Inflammatory macrophage treated with lipopolysaccharide for 1 hour (primary cell): ENCODE measurements at places on chromosomes 3 and 15.

GRCh38 chr3:13133471-13133981 is 60.3 kb upstream of the IQSEC1 start:
- DNase-seq: no peak

DNA sequence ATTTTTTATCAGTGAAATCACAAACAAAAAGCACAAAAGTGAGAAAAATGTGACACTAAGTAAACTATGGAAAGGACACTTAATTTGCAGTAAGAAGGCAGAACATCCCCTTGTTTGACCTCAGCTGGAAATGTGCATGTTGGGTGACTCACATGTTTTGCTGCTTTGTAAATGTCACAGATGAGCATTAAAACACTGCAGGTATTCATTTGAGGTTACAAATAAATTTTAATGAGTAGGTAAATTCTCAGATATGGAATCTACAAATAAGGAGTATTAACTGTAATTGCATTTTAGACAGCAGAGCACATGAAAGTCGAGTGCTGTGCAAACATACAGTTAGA is 20.3 kb downstream of the CHMP2B start:
- no peak for DNase-seq

DNA sequence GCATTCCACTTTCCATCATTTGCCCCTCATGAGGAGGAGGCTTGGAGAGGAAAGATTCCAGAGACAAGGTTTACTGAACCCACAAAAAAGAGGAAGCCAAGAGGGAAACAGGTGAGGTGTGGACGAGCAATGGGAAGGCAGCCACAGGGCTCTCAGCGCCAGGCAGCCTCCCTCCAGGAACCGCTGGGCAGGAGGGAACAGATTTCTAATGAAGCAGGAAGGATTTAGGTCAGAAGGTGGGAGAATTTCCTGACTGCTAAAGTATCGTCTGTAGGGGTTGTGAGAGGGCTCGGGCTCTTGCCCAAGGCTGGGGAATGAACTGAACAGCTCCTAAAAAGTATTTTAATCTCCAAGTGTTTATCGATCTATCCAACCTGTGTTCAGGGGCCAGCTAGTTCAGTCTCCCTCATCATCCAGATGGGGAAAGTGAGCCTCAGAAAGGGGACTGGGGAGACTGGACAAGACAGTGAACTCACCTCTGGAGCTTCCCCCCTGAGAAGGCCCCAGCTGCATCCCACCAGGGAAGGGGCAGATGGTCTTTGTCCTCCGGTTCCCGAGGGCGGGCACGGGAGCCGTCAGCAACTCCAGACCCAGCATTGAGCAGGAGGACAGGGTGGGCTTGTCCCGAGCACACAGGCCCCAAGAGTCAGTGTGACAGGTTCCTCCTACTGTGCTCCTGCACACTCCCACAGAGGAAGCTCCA is 10.5 kb downstream of the LOXL1 start:
- no peak for DNase-seq

GRCh38 chr3:64311424-64312061 is 86.3 kb upstream of the PRICKLE2 start:
- no peak for DNase-seq

DNA sequence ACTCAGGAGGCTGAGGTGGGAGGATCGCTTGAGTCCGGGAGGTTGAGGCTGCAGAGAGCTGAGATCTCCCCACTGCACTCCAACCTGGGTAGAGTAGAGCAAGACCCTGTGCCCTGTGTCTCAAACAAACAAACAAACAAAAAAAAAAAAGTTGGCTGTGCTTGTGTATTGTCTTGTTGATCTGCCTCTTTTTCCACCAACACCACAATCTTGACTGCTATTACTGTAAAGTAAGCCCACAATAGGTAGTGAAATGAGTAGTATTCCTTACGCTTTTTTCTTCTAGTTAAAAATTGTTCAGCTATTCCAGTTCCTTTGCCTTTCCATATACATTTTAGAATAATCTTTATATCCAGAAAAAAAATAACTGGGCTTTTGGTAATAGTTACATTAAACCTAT is 35.5 kb downstream of the PTH1R start:
- DNase-seq: no peak

DNA sequence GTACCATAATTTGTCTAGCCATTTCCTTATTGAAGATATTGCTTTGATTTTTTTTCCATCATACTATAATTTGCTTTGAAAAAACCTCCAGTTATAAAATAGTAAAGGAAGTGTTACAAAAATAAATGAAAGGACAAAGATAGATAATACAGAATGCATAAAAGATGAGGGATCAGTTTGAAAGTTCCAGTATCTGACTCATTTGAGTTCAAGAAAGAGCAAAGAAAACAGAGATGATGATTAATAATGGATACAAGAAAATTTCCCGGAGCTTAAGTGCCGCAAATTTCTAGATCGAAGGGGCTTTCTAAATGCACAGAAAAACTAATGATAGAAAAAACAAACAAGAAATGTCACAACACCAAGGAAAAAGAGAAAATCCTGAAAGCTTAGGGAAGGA is 4.3 kb downstream of the WDR48 start:
- DNase-seq: no peak

DNA sequence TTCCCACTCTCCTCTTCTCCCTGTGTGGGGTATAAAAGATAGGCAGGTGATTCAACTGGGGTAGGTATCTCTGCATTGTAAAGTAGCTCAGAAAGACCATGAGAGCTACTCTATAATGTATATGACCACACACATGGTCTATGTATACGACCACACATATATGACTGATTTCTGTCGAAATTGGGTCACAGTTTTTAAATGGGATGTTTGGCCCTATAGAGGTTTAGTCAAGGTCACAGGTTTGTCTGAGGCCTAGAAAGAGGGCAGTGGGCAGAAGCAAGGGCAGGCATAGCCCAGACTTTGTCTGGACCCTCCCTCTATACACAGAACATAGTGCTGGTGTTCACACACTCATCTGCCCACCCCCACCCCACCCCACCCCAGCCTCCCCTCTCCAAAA is 4.4 kb downstream of the LAMP3 start:
- peak; percentile 70 for DNase-seq

- no peak for DNase-seq
Observed at GRCh38 chr3:14440531-14441239, 38.3 kb downstream of the SLC6A6 start.

DNA sequence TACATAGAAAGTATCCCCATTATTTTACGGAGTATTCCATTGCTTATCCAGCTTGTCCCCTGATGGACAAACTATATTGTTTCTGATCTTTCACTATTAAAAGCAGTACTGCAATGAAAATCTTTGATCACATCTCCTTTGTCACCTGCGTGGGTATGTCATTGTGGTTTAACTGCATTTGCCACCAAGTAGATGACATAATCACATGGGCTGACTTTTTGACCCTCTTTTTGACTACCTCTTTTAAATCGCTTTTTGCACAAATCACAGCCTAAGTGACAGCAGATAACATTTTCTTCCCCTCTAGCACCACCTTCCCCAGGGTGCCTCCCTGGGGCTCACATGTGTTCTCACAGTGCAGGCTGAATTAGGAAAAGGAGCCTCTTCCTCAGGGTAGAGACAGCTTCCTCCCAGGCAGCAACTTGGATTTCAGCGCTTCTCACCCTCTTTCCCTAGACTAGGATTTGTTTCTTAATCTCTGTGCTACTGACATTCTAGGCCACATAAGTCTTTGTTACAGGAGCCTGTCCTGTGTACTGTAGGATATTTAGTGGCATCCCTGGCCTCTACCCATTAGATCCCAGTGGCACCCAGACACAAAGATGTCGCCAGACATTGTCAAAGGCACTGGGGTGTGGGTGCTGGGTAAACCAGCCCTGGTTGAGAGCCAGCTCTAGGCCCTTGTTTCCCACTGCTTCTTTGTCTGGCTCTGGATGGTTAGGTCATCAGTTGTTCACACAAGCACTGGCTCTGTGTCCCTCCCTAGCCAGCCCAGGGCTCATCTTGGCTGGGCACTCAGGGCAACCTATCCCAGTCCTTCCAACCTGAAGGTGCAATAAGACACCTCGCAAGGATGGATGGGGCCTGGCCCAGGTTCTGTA is 1.3 kb upstream of the RBP1 start:
- peak; percentile 31 for DNase-seq

DNA sequence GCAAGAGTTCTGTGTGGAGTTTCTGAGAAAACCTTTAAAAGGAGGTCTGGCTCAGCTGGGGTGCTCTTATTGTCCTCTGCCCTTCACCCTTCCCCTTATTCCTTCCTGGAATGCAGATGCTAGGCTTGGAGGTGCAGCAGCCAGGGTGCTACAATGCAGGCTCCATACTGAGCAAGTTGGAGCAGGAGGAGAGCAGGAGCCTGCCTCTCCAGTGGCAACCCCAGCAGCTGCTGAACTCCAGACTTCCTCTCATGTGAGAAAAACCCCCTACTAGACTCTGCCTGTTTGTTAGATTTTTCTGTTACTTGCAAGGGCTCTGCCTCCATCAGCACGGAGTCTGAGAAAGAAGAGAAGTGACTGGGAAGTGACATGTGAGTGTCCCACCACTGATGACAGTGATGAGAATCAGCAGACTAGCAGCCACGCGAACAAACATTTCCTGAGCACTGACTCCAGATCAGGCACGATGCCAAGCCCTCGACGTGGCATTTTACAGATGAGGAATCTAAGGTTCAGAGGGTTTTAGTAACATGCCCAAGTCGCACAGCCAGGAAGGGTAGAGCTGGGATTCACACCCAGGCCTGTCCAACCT is 16.1 kb upstream of the RARRES1 start:
- peak; percentile 89 for DNase-seq

DNA sequence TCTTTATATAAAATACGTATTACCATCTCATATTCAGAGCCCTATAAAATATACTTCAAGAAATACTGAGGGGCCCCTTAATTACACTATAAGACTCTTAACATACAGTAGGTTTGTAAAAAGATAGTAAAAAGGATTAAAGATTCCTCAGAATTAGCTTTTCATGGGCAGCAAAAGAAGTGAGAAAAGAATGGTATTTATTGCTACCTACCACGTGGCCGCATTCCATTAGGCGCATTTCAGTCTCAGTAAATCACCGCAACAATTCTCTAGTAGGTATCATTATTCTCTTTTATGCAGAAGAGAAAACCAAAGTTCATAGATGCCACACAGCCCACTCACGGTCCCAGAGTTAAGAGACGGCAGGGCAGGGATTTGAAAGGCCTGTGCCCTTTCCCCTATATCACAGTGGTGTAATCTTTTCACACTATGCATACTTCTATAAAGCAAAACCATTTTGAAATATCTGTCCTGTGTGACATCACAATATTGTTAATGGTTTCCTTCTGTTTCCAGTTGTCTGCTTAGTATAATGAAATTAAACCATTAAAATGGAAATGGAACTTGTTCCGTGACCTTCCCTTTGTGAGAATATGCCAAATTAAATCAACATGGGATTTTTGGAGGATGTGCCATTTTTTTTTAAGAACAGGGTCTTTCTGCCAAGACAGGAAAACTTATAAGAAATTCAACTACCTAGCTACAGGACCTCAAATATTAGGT is 1072.2 kb downstream of the FHIT start:
- no peak for DNase-seq

DNA sequence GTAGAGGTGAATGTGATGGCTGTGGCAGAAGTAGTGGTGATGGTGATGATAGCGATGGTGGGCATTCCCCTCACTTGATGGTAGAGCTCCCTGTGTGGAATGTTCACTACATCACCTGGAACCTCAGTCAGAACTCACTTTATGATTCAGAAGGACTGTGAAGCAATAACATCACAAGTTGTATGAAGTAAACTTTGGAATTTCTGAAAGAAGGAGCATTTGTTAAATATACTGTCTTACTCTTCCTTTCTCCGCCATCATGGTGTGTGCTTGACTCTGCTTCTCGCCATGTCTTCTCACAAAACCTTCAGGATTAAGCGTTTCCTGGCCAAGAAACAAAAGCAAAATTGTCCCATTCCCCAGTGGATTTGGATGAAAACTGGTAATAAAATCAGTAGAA is at the start of gene PP2D1:
TSS of gene PP2D1 (minus strand) at position 101 of the 400 bp plus-strand sequence. CDS start 192 bp downstream, outside the sequence.
- no peak for DNase-seq

- no peak for DNase-seq
Observed at GRCh38 chr15:84656972-84657371, 1.0 kb downstream of the NMB start.

DNA sequence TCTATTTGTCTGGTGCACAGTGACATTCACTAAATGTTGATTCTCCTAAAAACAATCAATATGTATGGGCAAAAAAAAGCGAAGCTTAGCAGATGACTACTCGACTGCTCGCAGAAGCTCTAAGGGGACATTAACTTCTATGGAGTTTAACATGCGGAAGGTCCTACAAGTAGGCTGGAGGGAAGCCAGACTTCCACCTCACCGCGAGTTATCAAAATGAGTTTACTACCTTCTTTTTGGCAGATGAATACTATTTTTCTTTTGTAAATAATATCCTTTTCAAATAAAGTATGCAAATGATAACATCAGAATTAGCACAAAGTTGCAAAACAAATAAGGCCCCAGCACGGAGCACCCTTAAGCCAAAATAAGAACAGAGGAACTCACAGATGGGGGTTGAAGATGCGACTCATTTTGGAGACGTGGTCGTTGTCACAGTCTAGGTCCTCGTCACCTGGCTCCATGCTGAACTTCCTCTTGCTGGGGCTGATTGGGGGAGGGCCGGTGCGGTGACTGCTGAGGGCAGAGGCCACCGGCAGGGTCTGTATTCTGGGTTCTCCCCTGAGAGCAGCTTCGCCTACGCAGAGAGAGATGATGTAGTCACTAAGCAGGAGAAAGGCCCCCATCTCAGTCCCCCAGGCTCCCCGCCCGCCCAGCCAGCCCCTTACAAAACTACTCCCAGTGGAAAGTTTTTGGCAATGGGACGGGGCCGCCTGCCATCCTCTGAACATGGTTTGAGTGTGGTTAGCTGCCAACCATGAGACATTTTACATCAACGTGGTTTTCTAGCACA is 42.1 kb downstream of the VGLL4 start:
- DNase-seq: no peak

GRCh38 chr15:66912001-66912400 is 153.4 kb upstream of the SMAD3 start:
- no peak for DNase-seq

DNA sequence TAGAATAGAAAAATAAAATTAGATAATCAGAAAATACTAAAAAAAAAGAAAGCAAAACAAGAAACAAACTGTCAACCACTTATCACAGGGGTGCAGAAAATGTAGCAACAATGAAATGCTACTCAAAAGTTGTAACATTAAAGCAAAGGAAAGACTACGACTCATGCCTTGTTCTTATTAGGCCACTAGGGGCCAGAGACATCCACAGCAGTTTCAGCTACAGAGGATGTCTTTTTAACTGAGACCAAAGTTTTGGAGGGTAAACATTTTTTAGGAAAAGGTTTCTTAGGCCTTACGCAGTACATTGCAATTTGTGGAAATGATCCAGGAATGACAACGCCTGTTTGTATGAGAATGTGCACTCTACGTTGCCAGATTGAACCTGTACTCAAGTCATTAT is 15.4 kb upstream of the CADM2 start:
- DNase-seq: no peak

DNA sequence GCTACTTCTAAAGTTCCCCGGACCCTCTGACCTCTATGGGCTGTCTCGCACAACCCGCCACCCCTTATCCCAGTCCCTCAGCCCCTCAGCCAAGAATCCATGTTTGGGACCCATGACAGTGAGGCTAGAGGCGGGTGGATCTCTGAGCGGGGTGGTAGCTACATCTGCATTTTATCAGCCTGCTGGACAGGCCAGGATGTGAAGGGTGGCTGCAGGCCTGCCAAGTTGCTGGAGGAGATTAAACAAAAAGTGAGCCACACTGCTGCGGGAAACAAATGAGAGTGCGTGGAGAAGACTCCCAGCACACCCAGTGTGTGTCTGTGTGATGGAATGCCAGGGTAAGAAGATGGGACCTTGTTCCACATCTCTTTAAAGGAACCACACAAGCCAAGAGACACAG is 51.1 kb upstream of the SPATA12 start:
- no peak for DNase-seq

- peak; percentile 38 for DNase-seq
Observed at GRCh38 chr3:174355505-174355904, 503.6 kb upstream of the NAALADL2 start.
